ENCODE measurements at places on chromosomes 3 and 15. TPM values are rescaled to one million over a fixed set of nuclear protein-coding genes. Genes with fewer than 3 reads are reported as not detected.

The FGD5 gene
- 0.37 TPM for total RNA-seq

The GATM gene
- total RNA-seq = 0.44 TPM

The MLF1 gene
- total RNA-seq = 11.2 TPM

The RAF1 gene
- 102 TPM for total RNA-seq

The PLXNB1 gene
- total RNA-seq = 30.0 TPM

The PIGX gene
- 19.6 TPM for total RNA-seq

The ERICH6 gene
- total RNA-seq = not detected

The VPS8 gene
- total RNA-seq = 72.8 TPM

The ACP3 gene
- total RNA-seq = 27.1 TPM

The SV2B gene
- total RNA-seq = under 0.01 TPM

The SCG3 gene
- total RNA-seq = not detected

The FOXB1 gene
- not detected for total RNA-seq

The TICRR gene
- 3.2 TPM for total RNA-seq

The VGLL3 gene
- 11.2 TPM for total RNA-seq

The DAZL gene
- not detected for total RNA-seq

The RBPMS2 gene
- under 0.01 TPM for total RNA-seq

The GADL1 gene
- total RNA-seq = under 0.01 TPM

The NR1I2 gene
- total RNA-seq = not detected

The P2RY13 gene
- total RNA-seq = not detected
